ENCODE measurements at places on chromosomes 16 and 17.
A peak's percentile ranks its signal among the peaks of the same experiment; 100 is the strongest.

GRCh38 chr16:53220585-53220984, 165.8 kb downstream of the CHD9 start:
- DNase-seq: peak; percentile 60

DNA sequence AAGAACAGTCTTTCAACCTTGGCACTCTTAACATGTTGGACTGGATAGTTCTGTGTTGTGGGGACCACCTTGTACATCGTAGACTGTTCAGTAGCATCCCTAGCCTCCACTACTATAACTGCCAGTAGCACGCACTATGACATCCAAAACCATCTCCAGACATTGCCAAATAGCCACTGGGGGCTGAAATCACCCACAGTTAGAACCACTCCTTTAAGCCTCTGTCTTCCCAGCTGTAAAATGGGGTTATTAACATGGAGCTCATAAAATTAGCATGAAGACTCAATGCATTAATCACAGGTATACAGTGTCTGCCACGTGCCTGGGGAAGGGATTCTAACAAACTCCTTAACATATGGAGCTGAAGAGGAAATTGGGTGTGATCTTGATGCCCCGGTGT, 49.7 kb downstream of the LYRM1 start:
- DNase-seq: no peak

DNA sequence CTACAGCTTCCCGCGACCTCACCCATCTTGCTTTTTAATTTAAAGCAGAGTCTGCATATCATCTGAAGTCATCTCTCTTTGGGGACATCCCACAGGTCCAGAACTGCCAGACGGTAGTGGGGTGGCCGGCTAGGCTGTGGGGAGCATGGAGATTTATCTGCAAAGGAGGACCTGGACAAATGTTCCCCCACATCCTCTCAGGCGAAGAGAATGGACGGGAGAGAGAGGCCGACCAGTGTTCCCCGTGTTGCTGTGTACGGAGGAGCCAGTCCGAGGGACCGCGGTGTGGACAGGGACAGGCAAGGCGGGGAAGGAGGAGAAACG, 665 bp upstream of the MT1M start:
- DNase-seq: no peak

DNA sequence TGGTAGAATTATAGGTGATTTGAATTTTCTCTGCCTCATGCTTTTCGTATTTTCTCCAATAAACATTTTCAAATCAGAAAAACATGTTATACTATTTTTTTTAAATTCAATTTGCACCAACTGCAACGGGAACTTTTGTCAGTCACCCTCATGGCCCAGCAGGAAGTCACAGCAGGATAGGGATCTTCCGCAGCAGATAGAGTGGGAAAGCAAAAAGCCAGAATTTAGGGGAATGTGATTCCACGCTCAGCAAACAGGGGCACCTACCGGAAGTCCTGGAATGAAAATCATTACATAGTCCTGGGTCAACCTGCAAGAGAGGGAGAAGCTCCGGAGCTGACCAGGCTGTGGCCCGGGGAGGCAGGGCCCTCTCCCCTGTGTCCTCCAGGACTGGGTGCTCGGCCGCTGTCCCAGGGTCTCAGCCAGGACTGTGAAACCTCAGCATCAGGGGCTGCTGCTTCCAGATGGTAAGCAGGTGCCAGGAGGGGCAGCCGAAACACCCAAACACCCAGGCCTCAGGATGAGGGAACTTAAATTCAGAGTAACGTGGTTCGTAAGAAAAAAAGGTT, 3.9 kb downstream of the SLC47A2 start:
- DNase-seq: no peak

GRCh38 chr17:76178124-76178523, 37.1 kb upstream of the FOXJ1 start:
- DNase-seq: no peak

DNA sequence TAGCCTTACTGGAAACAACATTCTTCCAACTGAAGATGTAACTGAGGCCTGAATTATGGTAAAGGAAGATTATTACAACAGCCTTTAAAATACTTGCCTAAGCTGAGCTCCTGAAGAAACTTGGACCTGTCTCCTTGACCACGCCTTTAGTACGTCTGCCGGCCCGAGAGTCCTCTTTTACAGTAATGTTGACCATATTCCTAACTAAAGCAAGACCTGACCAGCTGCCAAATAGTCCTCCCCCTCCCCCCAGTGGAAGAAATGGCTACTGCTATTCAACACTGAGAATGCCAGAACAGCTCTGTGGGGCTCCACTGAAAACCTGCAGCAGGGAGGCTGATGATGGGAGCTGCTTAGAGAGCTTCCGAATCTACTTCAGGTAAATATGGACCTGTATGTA, 12.6 kb upstream of the FOXJ1 start:
- peak; percentile 32 for DNase-seq

DNA sequence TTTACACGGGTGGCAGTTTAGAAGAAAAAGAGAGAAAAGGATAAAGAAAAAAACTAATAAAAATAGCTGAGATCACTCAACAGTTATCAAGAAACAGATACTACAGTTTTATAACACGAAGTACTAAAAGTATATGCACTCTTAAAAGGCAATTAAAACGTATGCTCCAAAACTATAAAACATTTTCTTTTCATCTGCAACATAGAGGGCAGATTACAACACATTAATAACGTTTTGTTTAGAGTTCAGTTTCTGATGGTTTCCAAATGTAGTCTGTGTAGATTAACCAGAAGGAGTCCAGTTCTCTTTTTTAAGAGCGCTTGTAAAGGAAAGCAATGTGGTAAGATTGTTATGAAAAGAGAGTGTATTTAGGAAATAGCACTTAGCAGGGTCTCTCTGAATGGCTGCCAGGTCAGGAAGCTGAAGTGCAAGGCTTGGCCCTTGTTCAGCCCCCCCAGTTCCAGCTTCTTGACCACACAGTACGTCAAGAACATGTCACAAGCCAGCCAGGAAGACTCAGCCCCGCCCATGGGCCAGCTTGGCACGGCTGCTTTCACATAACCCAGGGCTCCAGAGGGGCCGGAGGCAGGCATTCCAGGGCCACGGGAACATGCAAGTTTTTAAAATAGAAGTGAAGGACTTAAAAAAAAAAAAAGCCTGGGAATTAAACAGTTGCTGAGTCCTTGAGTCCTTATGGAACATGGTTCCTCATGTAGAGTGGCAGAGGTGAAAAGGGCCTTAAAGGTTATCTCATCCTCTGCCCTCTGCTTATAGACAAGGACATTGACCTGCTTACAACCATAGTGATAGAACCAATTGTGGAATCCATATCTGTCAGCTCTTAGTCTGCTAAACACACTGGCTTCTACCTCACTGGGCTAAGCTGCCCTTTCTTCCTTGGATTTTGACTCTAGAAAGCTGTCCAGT, 147.4 kb upstream of the TBX2 start:
- DNase-seq: peak; percentile 100

DNA sequence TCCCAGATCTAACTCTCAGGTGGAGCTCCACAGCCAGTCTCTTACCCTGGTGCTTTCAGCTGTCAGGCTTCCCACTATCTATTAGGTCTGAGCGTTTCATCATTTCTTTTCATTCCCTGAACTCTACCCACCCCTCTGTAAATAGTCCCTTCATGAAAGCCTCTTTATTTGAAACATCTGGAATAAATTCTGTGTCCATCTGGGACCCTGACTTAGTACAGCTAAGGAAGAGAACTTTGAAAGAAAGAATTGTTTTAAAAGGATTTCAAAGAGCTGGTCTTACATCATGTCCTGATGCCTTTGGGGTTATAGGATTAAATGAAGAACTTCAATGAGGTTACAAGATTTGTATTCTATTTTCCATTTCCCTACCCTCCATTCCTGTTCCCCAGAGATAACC, 388.5 kb upstream of the CA10 start:
- no peak for DNase-seq

DNA sequence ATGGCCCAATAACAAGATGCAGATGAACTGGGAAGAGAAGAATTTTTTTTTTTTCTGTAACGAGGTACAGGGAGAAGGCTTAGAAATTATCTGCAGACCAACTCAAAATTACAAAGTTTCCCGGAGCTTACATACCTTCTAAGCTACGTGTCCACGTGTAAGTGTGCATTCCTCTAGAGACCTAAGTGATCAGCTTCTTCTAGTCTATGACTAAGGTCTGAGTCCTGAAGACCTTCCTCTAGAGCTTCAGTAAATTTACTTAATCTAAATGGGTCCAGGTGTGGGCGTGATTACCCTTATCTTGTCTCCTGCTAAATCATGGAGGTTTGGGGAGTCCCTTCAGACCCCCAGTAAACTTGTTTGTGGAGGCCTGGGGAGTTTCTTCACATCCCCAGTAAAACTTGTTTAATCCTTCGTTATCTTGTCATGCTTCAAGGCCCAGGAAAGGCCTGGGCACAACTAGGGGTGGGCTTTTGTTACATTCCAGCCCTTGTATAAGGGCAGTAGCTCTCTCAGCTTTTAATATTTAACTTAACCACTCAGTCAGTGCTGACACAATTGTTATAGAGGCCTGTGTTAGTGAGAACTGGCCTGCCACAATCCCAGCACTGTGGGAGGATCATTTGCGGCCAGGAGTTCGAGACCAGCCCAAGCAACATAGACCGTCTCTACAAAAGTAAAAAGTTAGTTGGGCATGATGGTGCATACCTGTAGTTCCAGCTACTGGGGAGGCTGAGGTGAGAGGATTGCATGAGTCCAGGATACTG, 342.3 kb downstream of the SNX29 start:
- no peak for DNase-seq

DNA sequence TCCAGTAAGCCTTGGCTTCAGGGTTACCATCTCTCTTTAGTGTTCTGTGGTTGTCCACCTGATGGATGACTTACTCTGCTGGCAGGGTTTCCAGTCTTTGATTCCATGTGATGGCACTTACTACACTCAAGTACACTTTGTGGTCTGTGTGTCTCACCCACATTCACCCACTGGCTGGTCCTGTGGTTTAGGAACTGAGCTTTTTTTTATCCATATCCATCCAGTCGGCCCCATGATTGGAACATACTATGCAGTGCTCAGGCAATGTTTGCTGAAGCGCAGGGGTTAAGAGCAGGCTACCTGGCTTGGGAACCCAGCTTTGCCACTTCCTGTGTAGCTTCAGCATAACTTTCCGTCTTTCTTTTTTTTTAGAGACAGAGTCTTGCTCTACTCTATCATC, 2.8 kb upstream of the FUS start:
- no peak for DNase-seq

GRCh38 chr17:57876023-57876865, 26.4 kb upstream of the MRPS23 start:
- no peak for DNase-seq

GRCh38 chr17:65786479-65786878, 225.0 kb upstream of the AXIN2 start:
- no peak for DNase-seq

- no peak for DNase-seq
Measured at GRCh38 chr17:40707745-40708144, 4.2 kb upstream of the KRT24 start.

DNA sequence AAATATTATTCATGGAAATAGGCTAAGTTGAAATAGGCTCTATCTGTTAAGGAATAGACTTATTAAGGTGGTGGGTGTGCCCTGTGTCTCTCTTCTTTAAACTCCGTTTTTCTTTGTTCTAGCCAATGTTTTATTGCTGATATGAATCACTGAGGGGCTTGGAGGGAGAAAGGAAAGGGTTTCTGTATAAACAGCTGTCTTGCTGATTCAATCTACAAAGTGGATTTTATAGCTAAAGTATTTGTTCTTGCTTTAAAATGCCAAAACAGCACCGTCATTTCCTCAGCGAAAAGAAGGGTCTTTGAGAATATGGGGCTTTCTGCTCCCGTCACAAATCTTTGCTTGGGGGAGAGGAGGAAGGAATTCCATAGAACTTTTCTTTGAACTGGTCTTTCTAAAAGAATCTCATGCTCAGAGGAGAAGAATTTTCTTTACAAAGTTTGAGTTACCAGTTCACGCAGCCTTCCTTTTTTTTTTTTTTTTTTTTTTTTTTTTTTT, 39.3 kb downstream of the MSI2 start:
- peak; percentile 21 for DNase-seq

GRCh38 chr17:66675273-66675990, 159.5 kb upstream of the CACNG5 start:
- no peak for DNase-seq

DNA sequence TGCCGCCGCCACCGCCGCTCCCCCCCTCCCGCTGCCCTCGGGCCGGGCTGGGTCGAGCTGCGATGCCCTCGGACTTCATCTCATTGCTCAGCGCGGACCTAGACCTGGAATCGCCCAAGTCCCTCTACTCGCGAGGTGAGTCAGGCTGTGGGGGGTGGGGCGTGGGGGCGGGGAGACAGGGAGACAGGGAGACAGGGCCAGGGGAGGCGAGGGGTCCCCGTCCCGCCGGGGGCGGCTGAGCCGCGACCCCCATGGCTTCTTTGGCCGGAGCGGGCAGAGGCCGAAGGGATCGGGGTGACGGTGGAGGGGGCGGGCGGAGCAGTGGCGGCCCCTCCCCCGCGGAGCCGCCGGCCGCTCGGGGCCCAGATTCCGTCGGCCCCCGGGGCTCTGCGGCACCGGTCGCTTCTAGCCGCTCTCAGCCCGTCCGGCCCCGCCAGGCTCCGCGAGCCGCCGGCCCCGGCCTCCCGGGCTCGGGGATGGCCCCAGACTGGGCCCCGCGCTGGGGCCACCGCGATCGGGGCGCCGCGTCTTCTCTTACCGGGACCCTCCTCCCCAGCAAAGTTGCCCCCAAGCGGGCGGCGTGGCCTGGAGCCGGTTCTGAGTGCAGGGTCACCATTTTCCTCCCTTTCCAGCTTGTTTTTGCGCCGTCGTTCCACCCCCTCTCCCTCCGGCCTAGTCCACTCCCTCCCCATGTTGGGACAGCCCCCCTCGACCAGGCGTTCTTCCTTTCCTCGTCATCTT, 644 bp downstream of the NFAT5 start:
- DNase-seq: peak; percentile 71

- DNase-seq: no peak
Measured at GRCh38 chr17:67818110-67819002, 6.9 kb upstream of the BPTF start.

- DNase-seq: peak; percentile 86
Measured at GRCh38 chr17:48791128-48792032, 25.6 kb downstream of the TTLL6 start.

DNA sequence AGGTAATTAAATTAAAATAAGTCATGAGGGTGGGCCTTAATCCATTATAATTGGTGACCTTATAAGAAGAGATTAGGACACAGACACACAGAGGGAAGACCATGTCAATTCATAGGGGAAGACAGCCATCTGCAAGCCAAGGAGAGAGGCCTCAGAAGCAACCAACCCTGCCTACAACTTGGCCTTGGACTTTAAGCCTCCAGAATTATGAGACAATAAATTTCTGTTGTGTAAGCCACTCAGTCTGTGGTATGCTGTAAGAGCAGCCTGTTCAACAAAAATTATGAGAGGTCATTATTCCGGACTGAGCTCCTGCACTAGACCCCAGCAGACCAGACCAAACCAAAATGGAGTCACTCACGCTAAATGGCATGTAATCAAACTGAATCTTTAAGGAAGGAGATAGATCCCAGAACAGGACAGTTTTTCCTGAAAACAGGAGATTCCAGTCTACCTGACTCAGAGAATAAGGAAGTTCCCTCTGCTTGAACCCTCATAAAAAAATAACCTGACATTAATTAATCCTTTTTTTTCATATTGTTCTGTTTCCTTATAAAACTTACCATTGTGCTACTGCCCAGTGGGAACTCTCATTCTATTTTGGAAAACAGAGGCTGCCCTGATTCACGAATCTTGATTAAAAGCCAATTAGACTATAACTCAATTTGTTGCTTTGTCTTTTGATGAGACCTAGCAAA, 74.3 kb downstream of the DNAH3 start:
- DNase-seq: no peak
